ENCODE measurements at places on chromosomes 3 and 15.

GRCh38 chr3:109548192-109548938, 211.0 kb upstream of the DPPA4 start:
- H3K27ac ChIP-seq, result no peak overlapping the region
- no peak overlapping the region for H3K4me3 ChIP-seq
- peaks cover 2% of the 10 kb centered on the region for H3K27me3 ChIP-seq
- H3K4me1 ChIP-seq, result peaks cover 7% of the 10 kb centered on the region

GRCh38 chr15:28957606-28958498, 72.1 kb downstream of the APBA2 start:
- peaks cover 65% of the 10 kb centered on the region for H3K4me1 ChIP-seq
- H3K27ac ChIP-seq, result no peak overlapping the region
- no peaks in the 10 kb centered on the region for H3K27me3 ChIP-seq
- peaks cover 4% of the 10 kb centered on the region for H3K36me3 ChIP-seq
- DNase-seq, result no peak
- no peak overlapping the region for H3K4me3 ChIP-seq

DNA sequence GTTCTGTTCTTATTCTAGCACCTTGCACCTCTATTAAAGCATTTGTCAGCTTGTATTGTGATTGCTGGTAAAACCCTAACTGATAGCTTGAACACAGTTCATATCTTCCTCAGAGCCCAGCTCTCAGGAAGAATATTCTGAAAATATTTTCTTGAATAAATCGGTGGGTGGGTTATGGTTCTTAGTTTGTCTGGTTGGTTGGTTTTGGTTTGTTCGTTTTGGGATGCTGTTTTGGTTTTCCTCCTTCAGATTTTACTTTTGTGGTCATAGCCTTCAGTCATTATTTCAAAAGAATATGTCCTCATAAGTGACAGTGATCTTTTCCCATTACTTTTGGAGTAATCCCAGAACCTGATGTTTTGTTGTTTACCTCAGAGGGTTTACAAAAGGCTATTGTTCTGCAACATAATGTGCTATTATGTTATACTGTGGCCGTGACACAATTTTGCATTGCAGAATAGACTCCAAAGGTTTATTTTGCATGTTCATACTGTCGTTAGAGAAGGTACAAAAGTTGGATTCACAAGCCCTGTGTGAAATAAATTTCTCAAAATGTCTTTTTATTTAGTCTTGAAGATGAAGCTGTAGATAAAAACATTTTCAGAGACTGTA, 2.7 kb upstream of the TMEM87A start:
- no peak for DNase-seq
- no peaks in the 10 kb centered on the region for H3K27me3 ChIP-seq
- peak overlapping the region; percentile 99 for H3K4me3 ChIP-seq
- peaks cover 34% of the 10 kb centered on the region for H3K4me1 ChIP-seq
- H3K27ac ChIP-seq, result peak overlapping the region; percentile 100

DNA sequence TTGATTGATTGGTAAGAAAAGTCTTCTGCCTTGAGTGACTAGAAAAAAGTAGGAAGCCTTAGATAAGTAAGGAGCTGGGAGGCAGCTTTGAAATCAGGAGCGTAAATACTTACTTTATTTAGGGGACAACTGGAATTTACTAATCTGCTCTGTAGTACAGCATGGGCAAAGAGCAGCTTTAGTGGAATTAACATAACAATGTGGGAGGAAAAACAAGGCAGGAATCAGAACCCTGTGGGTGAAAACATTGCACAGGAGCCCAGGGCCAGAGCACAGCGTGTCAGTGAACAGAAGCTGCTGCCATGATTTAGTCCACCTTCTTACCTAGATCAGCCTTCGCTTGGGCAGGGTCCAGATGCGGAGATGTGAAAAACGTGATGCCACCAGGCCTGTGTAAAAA, 14.6 kb downstream of the FMN1 start:
- no peaks in the 10 kb centered on the region for H3K36me3 ChIP-seq
- DNase-seq, result no peak
- H3K27me3 ChIP-seq, result no peaks in the 10 kb centered on the region

DNA sequence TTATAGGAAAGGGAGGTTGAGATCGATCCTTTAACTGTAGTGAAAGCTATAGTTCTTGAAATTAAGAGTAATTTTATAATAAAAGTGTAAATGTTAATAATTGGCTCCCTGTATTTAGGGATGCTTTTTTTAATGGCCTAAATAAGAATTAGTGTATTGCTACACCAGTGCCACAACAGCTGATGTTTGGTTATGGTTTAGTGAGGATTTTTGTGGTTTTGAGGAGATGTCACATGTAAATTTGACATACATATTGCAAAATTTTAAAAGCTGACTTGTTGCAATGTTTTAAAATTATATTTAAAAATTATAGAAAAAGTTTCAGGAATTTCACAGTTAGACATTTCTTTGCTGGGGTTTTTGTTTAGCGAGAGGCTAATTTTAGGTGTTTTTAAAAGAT, 3.9 kb downstream of the TSC22D2 start:
- peaks cover 63% of the 10 kb centered on the region for H3K36me3 ChIP-seq
- H3K27me3 ChIP-seq, result no peaks in the 10 kb centered on the region
- no peak for DNase-seq
- H3K4me3 ChIP-seq, result peak overlapping the region; percentile 96
- H3K27ac ChIP-seq, result peak overlapping the region; percentile 76

- no peak overlapping the region for H3K4me3 ChIP-seq
- H3K27ac ChIP-seq, result no peak overlapping the region
Measured at GRCh38 chr15:94262201-94262600, 30.8 kb downstream of the MCTP2 start.

DNA sequence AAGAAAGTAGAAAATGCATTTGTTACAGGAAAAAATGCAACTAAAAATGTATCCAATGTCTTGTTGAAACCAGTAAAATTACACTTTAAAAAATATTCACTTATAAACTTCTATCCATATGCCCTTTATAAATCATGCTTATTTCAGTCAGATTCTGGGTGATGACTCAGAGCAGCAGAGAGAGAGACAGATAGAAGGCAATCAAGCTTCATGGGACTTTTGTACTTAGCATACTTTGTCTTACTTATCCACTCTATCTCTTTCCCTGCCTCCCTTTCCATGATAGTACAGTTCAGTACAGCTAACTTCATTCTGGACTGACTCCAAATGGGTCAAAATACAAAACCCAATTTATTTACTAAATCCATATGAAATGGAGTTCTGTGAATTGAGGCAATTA, 1438.2 kb downstream of the ZPLD1 start:
- no peaks in the 10 kb centered on the region for H3K27me3 ChIP-seq
- no peaks in the 10 kb centered on the region for H3K36me3 ChIP-seq
- no peaks in the 10 kb centered on the region for H3K4me1 ChIP-seq

DNA sequence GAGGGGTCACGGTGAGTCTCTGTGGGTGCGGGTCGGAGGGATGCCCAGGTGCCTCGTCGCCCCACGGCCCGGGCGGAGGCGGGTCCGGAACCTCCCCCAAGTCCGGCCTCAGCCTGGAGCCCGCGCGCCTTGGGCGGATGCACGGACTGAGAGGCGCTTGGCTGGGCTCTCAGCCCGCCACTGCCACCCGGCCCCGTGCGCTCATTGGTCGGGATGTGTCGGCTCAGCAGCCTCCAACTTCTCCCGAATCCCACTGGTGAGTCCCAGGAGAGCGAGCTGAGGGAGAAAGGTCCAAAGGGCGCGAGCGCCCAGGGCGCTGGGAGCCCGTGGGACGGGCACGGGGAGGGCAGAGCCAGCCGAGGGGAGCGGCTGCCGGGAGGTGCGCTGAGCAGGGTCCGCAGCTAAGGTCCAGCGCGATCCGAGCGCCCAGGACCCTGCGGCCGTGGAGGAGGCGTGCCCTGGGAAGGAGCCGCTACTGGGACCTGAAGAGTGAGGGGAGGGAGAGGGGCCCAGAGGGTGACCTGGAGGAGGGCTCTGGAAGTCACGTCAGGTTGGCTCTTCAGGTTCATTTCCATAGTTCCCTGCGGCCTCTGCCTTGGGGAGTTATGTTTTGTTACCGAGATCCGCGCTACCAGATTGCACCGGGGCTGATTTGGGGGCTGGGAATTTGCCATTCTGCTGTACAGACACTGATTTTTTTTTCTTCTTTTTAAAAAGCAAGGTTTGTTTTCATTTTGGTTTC, at the start of gene MME:
MME (plus strand) TSS at position 574 of the 742 bp plus-strand sequence. CDS start 3,849 bp downstream, outside the sequence.
- no peak within 1 kb of the TSS for H3K27ac ChIP-seq
- H3K27me3 ChIP-seq, result peaks cover 58% of the 10 kb centered on the region
- H3K36me3 ChIP-seq, result no peaks in the 10 kb centered on the region

DNA sequence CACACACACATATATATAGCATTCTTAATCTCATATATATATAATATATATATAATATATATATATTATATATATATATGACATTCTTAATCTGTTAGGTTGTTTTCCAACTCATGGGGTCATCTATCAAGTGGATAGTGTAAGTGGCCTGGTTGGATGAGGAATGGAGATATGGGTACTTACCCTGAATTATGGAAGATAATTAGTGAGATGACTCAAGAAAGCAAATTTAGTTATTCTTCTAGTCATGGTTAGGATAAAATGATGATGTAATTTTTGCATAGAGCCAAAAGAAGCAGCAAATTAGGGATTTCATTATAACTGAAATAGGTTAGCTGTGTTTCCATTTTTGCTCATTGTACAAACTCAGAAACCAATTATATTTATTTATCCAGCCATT, 448.2 kb downstream of the LPP start:
- no peaks in the 10 kb centered on the region for H3K27me3 ChIP-seq
- H3K36me3 ChIP-seq, result no peaks in the 10 kb centered on the region
- no peak overlapping the region for H3K4me3 ChIP-seq
- peaks cover 12% of the 10 kb centered on the region for H3K4me1 ChIP-seq

- DNase-seq, result no peak
- no peaks in the 10 kb centered on the region for H3K27me3 ChIP-seq
- no peak overlapping the region for H3K27ac ChIP-seq
Measured at GRCh38 chr15:27587810-27588209, 511.3 kb downstream of the OCA2 start.

DNA sequence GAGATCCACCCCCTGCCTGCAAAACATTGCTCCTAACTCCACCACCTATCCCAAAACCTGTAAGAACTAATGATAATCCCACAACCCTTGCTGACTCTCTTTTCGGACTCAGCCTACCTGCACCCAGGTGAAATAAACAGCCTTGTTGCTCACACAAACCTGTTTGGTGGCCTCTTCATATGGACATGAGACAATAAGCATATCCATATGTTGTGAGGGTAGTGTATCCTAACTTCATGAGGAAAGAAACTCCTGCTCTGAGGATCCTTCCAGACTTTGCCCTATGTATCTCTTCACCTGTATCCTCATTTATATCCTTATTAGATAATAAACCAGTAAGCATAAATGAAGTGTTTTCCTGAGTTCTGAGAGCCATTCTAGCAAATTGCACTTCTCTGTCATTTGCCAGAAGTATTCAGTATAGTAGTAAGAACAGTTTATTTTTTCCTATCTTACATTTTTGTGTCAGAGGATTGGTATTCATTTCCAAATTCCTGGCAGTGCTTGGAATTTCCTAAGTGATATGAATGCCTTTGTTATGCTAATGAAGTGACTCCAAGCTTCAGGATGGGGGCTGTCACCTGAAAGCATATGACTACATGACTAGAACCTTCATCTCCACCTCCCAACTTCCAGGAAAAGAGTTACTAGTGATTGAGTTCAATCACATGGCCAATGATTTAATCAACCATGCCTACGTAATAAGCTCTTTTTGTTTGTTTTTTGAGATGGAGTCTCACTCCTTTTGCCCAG, 30.2 kb downstream of the TTBK2 start:
- no peak overlapping the region for H3K4me3 ChIP-seq
- no peaks in the 10 kb centered on the region for H3K27me3 ChIP-seq

GRCh38 chr3:150970665-150971324, 1.7 kb downstream of the CLRN1 start:
- H3K27me3 ChIP-seq, result peaks cover 21% of the 10 kb centered on the region
- no peak for DNase-seq
- no peaks in the 10 kb centered on the region for H3K36me3 ChIP-seq
- no peak overlapping the region for H3K27ac ChIP-seq
- H3K4me3 ChIP-seq, result no peak overlapping the region

- no peak overlapping the region for H3K4me3 ChIP-seq
- H3K27me3 ChIP-seq, result no peaks in the 10 kb centered on the region
- no peak overlapping the region for H3K27ac ChIP-seq
- peaks cover 4% of the 10 kb centered on the region for H3K36me3 ChIP-seq
- no peaks in the 10 kb centered on the region for H3K4me1 ChIP-seq
- no peak for DNase-seq
Measured at GRCh38 chr3:193483988-193484539, 70.6 kb downstream of the ATP13A4 start.
